HuH-7 (cell line): ENCODE measurements at places on chromosomes 7 and 10.

- no peak for DNase-seq
These were observed 58.2 kb downstream of the LANCL2 start for GRCh38 chr7:55423277-55423711.

GRCh38 chr7:47080816-47081215 lies 501.1 kb downstream of the TNS3 start:
- no peak for DNase-seq

DNA sequence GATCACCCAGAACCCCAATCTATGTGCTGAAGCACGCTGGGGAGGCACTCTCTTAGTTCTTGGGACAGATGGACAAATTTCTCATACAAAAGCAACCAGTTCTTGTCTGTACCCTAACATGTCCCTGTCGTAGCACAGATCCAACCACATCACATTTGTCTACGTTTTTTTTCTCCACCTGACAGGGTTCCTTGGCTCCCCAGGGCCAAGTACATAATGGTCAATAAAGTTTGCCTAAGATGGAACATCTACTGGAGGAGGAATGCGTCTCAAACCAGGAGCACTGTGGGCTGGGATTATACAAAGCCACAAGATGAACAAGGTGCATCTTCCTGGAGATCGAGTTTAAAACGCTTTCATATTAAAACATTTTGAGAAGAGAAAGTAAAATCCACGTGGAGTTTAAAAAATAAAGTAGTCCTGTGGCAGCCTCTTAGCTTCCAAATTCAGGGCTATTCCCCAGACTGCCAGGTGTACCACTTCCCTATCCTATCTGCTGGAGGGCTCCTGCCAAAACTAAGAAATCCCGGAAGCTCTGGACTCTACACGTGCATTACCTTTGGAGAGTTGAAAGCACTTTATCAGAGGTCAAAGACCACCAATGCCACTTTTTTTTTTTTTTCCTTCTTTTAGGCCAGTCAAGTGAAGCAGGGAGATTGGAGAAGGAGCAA lies 1.4 kb downstream of the TMEM243 start:
- DNase-seq, result no peak

DNA sequence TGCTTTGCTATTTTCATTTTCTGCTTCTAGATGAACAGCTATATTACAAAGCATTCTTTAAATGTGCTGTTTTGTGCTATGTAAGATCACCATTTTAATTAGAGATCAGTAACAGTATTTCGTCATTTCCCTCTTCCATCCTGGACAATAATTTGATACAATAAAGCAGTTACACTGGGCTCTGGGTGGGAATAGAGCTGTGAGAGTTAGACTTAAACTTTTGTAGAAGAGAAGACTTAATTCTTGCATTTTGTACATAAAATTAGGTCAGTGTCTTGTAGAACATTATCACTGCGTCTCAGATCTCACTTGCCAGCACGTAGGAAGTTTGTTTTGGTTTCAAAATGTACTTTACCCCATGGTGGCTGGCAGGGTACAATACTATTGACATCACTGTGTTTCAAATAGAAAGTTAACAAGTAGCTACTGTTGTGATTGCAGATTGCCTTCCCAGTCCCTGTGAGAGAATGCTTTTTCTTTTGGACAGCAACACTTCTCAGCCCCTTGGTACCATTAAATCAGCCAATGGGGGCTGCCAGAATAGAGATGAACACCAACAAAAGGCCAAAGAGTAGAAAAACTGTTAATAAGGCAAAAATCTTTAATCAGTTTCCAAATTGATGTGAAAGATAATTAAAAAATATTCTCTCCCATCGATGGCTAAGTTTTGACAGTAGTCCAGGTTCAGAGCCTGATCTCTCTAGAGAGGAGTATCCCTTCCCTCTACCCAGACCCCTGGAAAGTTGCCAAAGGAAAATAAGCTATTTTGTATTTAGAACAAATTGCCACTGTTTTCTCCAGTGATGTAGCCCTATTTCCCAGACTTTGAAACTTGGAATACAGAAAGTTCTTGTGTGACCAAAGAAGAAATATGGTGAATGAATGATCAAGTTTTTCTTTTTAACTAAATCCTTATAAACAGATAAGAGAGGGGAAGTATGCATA lies 35.1 kb downstream of the SMNDC1 start:
- DNase-seq, result peak; percentile 51

DNA sequence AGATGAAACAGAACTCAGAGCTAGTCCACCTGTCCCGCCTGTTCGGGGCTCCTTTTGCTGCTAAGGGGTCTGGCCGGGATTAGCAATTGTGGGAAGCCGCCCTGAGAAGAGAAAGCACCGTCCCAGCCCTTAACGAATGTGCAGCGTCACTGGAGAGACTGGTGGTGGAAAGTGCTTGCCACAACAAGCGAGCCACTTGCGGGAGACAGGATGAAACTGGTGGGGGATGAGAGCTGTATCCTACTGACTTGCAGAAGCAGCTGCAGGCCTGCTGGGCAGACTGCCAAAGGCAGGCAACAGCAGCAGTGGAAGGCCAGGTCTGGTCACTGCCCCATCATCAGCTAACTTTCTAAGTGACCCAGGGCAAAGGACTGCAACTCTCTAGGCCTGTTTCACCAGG lies 95.4 kb downstream of the FAM53B start:
- no peak for DNase-seq

GRCh38 chr10:3655528-3655927 lies 129.5 kb downstream of the KLF6 start:
- DNase-seq, result no peak

GRCh38 chr7:11667810-11668185 lies 164.2 kb downstream of the THSD7A start:
- no peak for DNase-seq

DNA sequence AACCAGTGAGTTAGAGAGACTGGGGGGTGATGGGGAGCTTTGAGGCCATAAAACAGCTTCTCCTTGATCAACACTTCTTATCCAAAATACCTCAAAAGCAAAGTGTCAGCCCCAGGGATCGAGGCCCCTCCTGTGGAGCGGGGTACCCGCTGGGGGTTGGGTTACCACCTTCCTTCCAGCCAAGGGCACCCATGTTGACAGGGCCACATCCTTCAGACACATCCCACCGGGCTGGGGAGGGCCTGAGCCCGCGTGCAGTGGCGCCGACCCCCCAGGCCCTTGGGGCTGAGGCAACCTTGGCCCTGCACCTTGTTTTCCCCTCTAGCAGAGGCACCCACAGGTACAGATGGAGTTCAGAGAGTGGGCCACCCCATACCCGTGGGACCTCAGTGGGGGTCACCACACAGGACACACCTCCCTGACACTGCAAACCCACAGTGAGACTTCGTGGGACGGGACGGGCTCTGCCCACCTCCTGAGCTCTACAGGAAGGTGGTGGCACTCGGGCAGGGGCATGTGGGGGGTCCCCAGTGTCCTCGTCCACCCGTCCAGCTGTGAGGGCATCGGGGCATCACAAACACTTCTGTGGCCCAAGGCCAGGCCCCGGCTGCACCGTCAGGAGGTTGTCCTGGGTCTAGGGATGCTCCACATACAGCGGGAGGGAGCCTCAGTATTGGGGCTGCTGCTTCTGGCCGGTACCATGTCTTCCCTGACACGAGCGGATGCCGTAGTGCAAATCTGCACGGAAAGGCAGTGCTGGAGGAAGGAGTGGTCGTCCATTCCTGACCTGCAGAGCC lies 10.7 kb downstream of the DPYSL4 start:
- DNase-seq, result no peak

GRCh38 chr7:142957723-142958122 lies 4.4 kb downstream of the KEL start:
- no peak for DNase-seq

DNA sequence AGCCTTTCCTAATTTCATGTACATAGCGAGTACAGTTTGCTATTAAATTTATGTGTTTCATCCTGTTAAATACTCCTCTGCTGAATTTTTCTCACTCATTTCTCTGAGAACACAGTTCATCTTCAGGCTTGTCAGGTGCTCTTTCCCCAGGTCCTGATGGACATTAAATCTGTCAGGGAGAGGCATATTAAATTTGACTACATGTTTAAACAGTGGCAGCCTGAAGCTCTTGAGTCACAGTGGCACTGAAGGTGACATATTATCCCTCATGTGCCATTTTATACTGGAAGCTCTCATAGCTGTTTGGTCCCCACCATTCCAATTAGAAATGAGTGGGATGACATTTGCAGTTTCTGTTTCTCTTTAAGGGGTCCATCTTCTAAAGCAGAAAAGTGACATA lies 1089.6 kb upstream of the SORCS1 start:
- no peak for DNase-seq

GRCh38 chr7:142351145-142351544 lies 93.3 kb upstream of the PRSS58 start:
- DNase-seq, result no peak

DNA sequence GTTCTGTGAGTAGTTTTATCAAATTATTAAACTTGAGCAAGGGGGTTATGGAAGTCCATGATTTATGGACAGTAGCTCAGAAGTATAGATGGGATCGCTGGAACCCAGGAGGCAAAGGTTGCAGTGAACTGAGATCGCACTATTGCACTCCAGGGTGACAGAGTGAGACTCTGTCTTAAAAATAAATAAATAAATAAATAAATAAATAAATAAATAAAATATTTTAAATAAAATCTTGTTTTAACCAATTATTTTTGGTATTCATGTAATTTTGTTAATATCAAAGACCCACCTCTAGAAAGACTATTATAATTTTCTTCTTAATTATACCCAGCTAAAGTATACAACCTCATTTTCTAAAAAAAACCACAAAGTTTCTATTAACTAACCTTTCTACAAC lies 134.3 kb downstream of the ZNF37A start:
- no peak for DNase-seq

DNA sequence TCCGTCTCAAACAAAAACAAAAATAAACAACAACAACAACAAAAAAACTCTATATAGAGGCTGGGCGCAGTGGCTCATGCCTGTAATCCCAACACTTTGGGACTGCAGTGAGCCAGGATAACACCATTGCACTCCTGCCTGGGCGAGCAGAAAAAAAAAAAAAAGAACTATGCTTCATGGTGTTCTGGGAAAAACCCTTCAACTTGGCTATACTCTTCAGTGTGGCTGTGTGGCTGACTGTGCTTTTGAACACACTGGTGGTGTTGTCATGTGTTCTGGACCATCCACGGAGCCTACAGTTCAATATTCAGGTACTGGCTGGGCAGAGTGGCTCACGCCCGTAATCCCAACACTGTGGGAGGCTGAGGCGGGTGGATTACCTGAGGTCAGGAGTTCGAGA lies 26.5 kb downstream of the SNX8 start:
- no peak for DNase-seq
